ENCODE measurements at places on chromosomes 16 and 17.

- DNase-seq: no peak
These were observed 43.0 kb downstream of the GAN start for GRCh38 chr16:81357711-81358260.

DNA sequence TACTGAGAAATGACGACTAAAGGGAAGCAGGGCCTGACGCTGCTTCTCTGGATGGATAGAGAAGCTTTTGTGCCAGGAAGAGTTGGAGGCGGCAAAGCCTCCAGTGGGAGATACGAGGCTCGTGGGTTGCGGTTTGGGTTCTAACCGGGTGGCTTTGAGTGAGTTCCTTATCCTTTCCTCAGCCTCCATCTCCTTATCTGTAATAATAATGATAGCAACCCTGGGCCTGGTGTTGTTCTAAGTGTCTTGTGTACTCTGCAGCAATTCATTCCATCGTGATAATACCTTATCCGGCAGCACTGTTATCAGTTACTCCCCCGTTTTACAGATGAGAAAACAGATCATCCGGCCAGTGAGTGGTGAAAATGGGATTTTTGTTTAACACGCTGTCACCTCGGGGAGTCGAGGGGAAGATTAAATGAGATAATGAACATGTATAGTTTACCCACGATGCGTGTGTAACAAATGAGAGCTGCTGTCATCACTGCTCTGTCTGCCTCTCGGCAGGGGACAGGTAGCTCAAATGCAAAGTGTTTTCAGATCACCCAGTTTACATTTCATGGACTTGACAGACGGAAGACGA is 52.0 kb upstream of the LHX1 start:
- DNase-seq: no peak

- DNase-seq: no peak
These were observed 86.7 kb downstream of the TMEM132E start for GRCh38 chr17:34665819-34666763.

- peak; percentile 29 for DNase-seq
These were observed 561.6 kb upstream of the PSMD7 start for GRCh38 chr16:73735018-73735417.

GRCh38 chr17:48756830-48757251 is 28.3 kb upstream of the HOXB13 start:
- DNase-seq: no peak

- no peak for DNase-seq
These were observed 748 bp downstream of the ATF7IP2 start for GRCh38 chr16:10386517-10387100.

GRCh38 chr16:90048347-90048722 is 28.8 kb downstream of the PRDM7 start:
- DNase-seq: no peak

DNA sequence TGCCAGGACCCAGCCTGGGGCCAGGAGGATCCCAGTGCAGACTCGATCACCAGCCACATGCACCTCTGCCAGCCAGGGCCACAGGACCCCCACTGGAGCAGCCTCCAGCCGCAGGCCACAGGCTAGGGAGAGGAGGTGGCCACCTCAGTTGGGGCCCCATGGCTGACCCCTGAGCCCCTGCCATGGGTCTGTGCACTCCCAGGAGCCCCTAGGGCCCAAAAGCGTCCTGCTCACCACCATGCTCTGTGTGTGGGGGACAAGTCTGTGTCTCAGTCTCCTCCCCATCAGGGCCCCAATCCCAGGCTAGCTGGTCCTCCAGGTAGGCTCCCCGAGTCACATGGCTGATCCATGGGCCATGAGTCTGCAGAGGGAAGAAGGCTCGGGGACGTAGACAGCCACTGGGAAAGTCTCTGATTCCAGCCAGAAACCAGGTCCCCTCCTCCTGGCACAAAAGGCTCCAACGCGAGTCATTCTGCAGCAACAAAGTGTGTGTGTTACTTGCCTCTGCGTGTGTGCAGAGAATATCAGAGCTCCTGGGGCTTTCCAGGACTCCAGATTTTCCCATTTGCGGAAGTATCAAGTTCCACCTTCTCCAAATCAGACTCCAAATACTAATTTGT is 6.1 kb upstream of the PRSS8 start:
- no peak for DNase-seq

DNA sequence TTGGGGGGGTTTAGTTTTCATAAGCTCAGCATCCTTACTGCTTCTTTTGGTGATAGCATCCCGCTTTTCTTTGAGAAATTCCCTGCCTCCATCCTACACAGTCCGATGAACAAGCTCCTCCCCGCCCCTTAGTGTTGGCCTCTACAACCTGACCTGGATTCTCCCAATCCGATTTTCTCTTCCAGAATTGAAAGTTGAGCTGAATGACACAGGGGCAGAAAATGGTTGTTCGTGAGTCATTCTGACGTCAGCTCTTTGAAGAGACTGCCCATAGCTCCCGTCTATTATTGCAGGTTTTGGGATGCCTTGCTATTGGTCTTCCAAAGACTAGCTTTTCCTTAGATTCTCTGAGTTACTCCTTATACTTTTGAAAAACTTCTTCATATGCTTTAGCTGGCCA is 279.7 kb downstream of the SLC39A11 start:
- DNase-seq: peak; percentile 64

DNA sequence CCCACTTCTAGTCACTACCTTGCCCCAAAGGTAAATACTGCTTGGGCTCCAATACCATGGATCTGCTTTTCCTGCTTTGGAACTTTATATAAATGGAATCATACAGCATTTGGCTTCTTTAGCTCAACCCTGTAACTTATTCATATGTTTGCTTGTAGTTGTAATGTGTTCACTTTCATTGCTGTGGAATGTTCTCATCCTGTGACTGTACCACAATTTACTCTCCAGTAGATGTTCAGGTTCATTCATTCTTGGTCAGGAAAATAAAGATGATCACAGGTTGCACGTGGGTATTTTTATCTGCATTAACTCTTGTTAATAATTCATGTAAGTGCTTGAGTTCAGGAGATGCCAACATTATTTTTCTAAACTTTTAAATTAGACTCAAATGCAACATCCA is 6.7 kb upstream of the BEAN1 start:
- DNase-seq: no peak

- no peak for DNase-seq
These were observed 94.3 kb downstream of the CYLD start for GRCh38 chr16:50836121-50836621.

- DNase-seq: peak; percentile 65
These were observed 27.1 kb upstream of the IL21R start for GRCh38 chr16:27374804-27375425.

GRCh38 chr17:64024215-64024654 is 3.8 kb upstream of the ICAM2 start:
- DNase-seq: no peak

GRCh38 chr16:71367241-71367976 is 8.9 kb downstream of the CALB2 start:
- DNase-seq: peak; percentile 73

DNA sequence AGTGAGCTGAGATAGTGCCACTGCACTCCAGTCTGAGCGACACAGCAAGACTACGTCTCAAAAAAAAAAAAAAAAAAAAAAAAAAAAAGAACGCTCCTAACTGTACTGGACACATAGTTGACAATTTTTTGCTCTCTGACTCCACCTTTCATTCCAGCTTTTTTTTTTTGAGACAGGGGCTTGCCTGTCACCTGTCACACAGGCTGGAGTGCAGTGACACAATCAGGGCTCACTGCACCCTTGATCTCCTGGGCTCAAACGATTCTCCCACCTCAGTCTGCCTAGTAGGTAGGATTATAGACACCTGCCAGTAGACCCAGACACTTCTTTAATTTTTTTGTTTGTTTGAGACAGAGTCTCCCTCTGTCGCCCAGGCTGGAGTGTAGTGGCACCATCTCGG is 2.6 kb upstream of the CRLF3 start:
- DNase-seq: no peak

GRCh38 chr16:17832738-17833137 is 362.0 kb upstream of the XYLT1 start:
- DNase-seq: no peak

- DNase-seq: no peak
These were observed 15.4 kb downstream of the SLC25A10 start for GRCh38 chr17:81727324-81728031.

- DNase-seq: no peak
These were observed 551 bp downstream of the WDR81 start for GRCh38 chr17:1724869-1725641.

DNA sequence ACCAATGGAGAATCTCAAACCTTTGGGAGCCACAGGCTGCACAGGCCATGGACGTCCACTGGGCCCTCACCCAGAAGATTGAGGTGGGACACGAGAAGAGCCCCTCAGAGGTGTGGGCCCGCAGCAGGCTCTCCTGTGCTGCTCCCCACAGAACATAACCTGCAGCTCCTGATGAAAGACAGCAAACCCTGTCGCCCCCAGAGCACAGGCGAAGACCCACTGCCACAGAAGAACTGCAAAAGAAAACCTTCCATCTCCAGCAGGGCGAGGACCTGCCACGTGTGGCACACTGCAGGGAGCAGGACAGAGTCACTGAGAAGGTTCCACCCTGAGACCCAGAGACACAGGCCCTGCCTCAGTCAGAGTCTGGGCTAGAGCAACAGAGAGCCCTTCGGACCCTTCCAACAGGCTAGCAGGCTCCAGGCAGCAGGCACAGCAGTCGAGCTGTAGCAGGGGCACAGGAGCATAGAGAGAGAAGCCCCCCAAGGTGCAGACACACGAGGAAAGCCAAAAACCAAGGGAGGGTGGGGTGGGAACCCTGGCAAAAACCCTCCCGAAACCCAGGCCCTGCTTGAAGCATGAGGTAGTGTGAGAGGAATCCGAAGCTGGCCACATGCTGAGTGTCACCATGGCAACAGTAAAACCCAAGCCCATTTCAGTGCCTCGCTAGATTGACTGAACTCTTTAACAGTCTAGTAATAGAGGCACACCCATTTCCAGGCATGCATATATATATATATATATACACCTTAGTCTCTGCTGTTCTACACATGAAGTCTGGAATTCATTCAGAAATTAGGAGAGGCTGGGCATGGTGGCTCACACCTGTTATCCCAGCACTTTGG is 60.0 kb upstream of the CHMP6 start:
- DNase-seq: peak; percentile 82

DNA sequence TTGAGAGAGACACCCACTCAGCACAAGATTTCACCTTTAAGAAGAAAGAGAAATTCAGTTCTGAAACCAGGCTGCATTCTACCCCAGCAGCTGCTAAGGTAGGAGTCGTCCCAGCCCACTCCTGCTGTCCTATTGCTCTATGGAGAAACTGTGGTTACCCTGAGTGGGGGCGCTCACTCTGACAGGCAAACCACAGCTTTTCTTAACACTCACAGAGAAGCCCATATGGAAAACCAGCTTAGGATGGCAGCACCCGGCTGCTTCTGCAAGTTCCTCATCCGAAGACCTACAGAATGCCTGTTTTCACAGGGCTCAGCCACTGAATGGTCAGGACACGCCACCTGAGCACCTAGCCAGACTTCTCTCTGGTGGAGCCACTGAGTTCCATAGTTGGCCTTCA is 7.5 kb downstream of the ATP5PD start:
- DNase-seq: no peak

- DNase-seq: peak; percentile 75
These were observed 39.0 kb downstream of the SMURF2 start for GRCh38 chr17:64622931-64623654.

DNA sequence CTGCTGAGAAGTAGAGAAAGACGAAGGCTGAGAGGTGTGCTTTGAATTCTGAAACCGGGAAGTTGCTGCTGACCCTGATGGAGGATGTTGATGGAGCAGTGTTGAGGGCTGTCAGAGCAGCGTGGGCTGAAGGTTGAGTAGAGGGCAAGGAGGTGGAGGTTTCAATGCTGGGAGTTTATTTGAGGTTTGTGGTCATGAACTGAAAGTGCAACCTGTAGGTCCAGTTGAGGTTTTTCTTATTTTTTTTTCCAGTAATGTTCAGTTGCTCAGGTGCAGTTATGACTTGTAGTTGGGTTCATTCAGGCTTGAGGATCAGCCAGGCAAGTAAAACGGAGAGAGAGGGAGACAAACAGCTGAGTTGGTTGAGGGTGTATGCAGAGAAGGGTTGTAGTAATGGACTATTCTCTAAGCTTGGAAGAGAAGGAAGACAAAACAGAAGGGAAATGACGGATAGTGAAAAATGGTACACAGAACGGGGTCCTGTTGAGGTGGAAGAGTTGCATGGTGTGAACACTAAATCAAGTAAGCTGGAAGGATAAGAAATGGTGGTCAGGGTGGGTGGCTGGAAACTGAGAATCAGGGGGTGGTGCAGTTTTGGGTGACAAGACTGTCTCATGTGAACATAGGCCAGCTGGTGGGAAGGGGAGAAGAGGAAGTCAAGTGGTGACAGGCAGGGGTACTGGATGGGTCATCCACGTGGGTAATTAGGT is 8.7 kb upstream of the UBE2G1 start:
- DNase-seq: no peak

GRCh38 chr17:82200743-82201497 is 11.7 kb downstream of the CCDC57 start:
- no peak for DNase-seq

DNA sequence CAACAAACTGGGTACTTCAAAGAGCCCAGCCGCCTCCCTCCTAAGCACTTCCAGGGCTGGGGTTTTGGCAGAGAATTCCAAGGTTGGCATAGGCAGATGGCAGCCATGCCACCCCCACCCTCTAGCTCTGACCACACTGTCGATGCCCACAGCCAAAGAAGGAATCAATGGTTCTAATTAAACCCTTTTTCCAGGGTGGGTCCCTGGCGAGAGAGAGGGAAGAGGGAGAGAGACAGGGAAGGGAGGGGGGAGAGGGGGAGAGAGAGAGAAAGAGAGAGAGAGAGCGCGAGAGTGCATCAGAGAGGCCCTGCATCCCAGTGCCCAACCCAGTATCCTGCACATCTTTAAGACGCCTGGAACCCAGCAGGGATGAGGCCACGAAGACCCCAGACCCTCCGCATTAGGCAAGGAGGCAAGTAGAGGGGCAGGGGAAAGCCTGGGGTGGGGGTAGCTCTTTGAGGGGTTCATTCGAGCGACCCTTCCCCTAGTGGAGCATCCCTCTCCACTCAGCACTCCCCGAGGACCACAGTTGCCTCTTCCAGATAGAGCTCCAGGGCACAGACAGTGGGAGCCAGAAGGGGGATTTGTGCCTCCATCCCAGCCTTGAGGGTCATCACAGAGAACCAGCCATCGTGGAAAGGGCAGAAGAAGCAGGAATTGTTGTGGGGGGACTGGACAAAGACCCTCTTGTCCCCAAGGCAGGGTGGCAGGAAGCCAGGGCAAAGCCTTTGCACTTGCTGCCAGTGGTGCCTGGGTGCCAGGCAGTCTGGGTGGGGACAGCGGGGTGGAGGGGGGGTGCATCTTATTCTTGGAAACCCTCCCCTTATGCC is 2.6 kb downstream of the SRCIN1 start:
- DNase-seq: no peak

GRCh38 chr16:3080024-3080423 is 14.6 kb downstream of the IL32 start:
- DNase-seq: no peak

GRCh38 chr16:78709137-78709884 is 609.9 kb downstream of the WWOX start:
- DNase-seq: no peak

GRCh38 chr17:77235370-77235941 is 94.7 kb downstream of the SEC14L1 start:
- DNase-seq: peak; percentile 68

- DNase-seq: no peak
These were observed 109.2 kb downstream of the ZNF778 start for GRCh38 chr16:89326721-89327120.
